Small intestine (tissue), 16 donors: ENCODE measurements at places on chromosomes 11 and 22. TPM values are rescaled to one million over a fixed set of nuclear protein-coding genes. Genes with fewer than 3 reads are reported as not detected.
A peak's percentile ranks its signal among the peaks of the same experiment; 100 is the strongest.

C11orf86 gene
- 801 TPM for polyA plus RNA-seq

DNA sequence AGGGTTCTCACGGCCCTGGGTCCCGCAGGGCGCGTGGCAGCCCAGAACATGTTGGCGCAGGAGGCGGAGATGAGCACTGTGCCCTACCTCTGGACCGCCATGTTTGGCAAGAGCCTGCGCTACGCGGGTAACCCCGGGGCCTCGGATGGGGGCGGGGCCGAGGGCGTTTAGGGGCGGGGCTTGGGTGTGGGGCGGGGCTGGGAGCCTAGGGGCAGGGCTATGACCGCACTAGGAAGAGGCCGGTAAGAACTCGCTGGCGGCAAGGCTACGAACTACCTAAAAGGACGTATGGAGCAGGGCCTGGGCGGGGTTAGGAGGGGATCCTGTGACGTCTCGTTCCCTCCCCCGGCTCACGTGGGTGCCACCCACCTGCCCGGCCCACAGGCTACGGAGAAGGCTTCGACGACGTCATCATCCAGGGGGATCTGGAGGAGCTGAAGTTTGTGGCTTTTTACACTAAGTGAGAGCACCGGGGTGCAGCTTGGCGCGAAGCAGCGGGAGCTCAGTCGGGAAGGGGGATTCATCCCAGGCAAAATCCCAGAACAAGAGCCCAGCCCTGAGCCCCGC, 2.8 kb upstream of the LZTR1 start:
- DNase-seq = peak; percentile 76

A4GALT gene
- 1.1 TPM for polyA plus RNA-seq

C11orf21 gene
- not detected for polyA plus RNA-seq

- DNase-seq = peak; percentile 36
Measured at GRCh38 chr11:7278314-7278917, 26.7 kb downstream of the SYT9 start.

MMP27 gene
- not detected for polyA plus RNA-seq

GRCh38 chr22:32660292-32660691, 141.2 kb upstream of the TIMP3 start:
- DNase-seq = peak; percentile 80

- peak; percentile 91 for DNase-seq
Measured at GRCh38 chr11:117819096-117820040, 5.2 kb downstream of the FXYD2 start.

GRCh38 chr22:42863349-42863961, 6.4 kb upstream of the ARFGAP3 start:
- DNase-seq = no peak

P4HA3 gene
- not detected for polyA plus RNA-seq

THRSP gene
- polyA plus RNA-seq = not detected

ACR gene
- 1.1 TPM for polyA plus RNA-seq

GRCh38 chr11:128620309-128621100, 33.1 kb upstream of the ETS1 start:
- no peak for DNase-seq

DNA sequence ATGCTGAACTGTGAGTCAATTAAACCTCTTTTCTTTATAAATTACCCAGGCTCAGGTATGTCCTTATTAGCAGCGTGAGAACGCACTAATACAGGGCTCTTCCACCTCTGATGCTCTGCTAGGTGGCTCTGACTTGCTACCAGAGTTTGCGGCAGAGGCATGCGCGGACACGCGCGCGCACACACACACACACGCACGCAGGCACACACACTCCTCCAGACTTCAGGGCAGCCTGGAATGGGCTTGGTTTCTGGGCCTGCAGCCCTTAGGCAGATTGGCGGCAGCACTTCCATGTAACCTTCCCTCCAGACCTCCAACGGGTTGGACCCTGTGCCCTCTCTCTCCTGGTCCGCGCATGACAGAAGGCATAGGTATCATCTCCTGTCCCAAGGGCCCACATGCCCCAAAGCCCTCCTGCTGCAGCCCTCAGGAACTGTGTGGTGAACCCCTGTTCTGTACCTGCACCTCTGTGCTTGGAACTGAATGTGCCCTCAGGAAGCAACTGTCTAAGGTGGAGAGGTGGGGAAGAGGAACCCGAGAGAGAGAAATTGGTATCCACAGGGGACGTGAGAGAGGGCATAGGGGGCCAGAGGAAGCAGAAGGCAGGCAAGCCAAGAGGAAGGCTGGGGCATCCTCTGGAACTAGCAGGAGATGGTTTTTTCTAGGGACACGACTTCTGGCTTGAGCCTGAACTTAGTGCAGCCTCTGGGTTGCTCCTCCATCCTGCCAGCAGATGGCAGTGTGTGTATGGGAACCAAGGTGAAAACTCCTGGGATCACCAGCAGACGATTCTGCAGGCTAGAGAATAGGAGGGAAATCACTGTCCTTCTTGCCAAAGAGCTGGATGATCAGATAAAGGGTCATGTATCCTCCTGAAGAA, 23.4 kb upstream of the RIC3 start:
- peak; percentile 56 for DNase-seq

DNA sequence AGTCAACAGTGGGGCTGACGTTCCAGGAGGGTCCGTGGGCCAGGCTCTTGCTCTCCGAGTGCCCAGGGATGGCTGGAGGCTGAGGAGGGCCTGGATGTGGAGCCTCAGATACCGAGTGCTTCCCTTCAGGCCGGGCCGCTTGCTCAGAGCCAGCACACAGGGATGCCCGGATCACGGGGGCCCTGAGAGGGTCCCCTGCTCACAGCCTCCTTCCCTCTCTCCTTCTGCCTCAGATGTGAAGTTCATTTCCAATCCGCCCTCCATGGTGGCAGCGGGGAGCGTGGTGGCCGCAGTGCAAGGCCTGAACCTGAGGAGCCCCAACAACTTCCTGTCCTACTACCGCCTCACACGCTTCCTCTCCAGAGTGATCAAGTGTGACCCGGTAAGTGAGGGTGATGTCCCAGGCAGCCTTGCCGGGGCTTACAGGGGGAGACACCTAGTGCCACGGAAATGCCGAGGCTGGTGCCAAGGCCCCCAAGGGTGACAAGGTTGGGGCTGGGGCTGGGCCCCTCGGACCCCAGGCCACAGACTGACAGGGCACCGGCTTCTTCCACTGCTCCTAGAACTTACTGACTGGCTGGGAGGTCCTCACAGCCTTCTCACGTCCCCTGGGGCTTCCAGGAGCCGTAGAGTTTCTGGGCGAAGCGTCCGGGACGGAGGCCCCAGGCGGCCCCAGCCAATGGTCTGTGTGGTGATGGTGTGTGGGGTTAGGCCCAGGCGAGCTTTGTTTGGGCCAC, 7.0 kb downstream of the CCND1 start:
- DNase-seq = no peak

DNA sequence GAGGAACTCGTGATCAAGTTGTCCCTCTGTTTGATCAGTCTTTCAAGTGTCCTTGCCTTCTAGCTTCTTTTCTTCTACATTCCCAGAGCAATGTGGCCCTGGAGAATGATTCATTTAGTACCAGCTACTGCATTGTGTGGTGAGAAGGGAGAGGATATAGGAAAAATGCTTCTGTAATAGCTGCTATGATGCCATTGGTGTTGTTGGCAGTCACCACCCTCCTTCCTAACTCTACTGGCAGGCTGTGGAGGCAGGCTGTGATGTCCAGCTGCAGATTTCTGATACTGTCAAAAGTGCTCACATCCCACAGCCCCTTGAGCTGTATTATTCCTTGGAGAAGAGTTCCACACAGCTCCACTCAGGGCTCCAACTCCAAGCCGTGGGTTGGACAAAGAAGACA, 52.8 kb downstream of the ENDOD1 start:
- DNase-seq = no peak

MMP12 gene
- polyA plus RNA-seq = 0.81 TPM

- DNase-seq = no peak
Measured at GRCh38 chr11:34084637-34085036, 20.8 kb upstream of the NAT10 start.

GRCh38 chr22:28397306-28397705, 282.3 kb downstream of the TTC28 start:
- DNase-seq = no peak

GRCh38 chr11:68722143-68722542, 29.2 kb downstream of the TESMIN start:
- no peak for DNase-seq

DNA sequence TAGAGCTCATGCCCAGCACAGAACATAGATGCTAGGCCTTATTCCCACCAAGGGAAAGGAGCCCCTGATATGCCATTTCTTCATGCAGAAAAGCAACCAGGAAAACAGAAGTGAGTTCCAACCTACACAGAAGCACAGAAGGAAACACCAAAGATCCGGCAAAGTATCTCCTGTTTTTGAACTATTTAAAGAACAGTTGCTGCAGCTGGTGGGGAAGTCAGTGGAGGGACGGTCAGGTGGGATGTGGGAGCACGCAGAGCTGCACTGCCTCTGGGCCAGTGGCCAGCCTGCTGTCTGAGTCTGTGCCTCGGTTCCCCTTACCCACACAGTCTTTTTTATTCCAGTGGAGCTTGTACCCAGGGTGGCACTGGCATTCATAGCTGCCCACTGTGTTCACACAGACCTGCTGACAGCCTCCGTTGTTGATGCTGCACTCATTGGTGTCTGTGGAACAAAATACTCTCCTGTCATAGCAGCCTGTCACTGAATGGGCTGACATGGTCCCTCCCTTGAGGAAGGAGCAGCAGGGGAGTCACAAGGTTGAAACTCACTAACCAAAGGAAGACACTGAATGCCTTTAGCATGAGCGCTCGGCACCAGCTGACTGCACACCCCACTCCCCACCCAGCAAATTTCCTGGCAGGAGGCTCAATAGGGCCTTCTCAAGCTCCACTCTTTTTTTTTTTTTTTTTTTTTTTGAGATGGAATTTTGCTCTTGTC, 37.9 kb downstream of the SCUBE2 start:
- DNase-seq = no peak

DNA sequence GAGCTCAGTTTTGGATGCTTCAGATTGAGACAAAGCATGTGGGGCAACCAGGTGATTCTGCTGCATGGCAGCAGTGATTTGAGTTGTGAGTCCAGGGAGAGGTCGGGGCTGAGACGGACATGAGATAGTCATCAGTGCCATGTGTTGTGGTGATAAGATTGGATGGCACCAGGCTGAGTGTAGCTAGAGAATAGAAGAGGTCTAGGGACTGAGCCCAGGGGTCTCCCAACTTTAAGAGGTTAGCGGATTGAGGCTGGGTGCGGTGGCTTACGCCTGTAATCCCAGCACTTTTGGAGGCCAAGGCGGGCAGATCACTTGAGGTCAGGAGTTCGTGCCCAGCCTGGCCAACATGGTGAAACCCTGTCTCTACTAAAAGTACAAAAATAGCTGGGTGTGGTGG, 6.3 kb upstream of the CTSD start:
- DNase-seq = no peak

DNA sequence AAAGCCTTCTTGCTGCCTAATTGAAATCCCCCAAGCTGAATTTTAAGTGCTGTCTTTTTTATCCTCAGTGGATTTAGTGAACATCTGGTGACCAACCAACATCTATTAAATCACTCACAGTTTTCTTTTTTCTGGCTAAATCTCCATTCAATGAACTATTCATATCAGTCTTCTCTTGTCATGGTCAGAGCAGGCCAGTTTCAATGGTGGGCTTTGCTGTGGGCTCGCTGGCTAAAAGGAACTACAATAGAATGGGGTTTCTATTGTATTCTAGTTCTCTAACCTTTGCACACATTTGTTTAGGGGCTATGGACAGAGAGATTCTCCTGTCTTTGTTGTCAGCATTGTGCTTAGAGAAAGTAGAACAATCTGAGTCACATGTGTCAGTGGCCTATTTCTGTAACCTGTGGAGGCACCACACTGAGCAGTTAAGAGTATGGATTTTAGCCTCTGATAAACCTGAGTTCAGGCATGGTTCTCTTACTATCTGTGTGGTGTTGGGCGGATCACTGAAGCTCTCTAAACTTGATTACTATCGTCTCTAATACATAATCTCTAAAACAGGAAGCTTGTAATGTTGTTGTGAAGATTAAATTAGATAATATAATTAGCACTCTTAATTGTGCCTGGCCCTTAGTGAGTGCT, 94.2 kb upstream of the CADM1 start:
- DNase-seq = no peak

HIC2 gene
- polyA plus RNA-seq = 1.9 TPM

DNA sequence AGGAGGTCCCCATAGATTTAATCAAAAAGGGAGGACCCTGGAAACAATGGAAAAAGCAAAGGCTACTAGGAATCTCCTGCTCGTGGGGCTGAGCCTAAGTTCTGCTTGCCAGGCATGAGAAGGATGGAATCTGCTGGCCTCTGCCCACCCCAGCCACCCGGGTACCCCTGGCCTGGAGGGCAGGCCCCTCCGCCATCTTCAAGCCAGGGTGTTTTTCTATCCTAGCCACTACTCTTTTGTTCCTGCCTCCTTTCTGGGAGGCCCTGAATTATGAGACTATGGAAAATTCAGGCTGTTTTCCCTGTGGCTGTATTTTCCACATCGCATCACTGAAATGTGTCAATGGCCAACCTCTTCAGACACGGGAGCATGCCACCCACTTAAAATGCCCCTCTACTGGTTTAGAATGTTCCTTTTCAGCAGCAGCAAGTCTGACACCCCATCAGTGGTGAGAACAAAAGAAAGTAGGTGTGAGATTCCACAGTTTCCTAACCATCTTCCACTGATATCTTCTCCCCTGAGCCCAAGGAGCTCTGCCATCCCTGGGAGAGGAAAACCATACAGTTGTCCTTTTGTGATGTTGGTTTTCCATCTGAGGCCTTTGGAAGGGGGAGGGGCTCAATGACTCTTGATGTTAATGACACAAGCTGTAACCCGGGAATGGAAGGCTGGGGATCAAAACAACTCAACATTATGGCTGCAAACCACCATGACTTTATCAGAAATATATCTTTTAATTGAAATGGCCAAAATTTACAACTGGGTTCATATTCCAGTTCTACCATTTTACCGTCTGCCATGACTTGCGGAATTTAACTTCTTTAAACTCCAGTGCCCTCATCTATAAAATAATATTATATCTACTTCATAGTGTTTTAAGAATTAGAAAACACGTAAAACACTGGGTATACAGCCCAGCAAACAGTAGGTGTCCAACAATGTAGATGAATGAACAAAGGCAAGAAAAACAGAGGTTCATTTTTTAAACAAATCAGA, 22.2 kb downstream of the DKK3 start:
- no peak for DNase-seq

- DNase-seq = no peak
Measured at GRCh38 chr11:76657187-76658170, 13.1 kb downstream of the LRRC32 start.

MUC5AC gene
- 0.06 TPM for polyA plus RNA-seq

GGTLC3 gene
- 0.07 TPM for polyA plus RNA-seq

DNA sequence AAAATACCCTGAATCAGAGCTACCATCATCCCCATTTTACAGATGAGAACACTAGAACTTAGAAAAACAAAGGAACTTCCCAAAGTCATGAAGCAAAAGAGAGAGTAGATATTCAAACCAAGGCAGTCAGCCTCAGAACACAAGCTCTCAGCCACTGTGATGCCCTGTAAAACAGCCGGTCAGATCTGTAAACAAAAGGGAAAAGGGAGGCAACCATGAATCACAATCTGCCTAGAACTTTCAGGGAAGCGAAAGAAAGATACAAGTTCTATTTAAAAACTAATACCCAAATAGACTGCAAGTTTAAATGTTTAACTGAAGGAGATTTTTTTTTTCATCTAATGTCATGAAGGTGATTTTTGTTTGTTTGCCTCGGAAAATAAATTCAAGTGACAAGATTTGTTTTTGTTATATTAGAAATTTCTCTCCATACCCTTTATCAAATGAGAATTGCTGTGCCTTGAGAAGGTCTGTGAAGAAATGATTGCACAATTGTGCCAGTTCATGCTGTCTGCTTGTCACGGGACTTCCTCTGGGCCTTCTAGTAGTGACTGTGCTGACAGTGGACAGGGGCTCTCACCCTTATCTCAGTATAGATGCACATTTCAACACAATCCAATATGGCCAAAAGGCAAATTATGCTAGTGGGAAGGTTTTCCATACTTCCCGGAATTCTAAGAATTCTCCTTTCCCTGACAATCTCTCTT, 11.7 kb downstream of the SAA1 start:
- no peak for DNase-seq

GPHA2 gene
- polyA plus RNA-seq = not detected
